ENCODE measurements at places on chromosomes 12 and 14.
A peak's percentile ranks its signal among the peaks of the same experiment; 100 is the strongest.

DNA sequence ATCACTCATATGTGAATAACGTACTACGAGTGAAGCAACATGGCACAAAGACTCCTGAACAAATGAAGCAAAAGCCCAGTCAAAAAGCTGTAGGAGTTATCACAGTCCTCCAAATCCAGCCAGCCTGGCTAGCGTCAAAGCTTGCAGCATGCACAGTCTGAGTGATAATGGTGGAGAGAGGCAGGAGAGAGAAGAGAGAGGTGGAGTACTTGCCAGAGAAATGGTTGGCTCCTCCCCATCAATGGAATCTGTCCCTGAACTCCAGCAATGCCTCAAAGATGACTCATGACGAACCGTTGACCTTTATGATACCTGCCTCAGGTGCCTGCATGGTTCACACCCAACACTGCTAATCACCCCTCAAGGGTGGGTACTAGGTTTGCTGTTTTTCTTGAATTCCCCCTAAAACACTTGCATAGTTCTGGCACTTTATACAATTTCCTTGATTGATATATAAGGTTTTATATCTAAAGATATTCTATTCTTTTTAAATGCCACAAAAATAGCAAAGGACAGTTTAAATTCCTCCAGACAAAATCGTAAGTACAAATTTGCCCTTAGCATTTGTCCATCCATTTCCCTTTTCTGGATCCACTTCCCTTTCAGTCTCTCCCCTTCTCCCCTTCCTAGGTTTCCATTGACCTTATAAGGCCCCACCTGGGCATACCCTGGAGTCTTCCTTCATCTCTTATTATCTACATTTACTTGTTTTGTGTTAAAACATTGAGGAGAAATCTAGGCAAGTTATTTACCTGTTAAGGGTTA, 10.2 kb downstream of the ARHGDIB start:
- DNase-seq: no peak

DNA sequence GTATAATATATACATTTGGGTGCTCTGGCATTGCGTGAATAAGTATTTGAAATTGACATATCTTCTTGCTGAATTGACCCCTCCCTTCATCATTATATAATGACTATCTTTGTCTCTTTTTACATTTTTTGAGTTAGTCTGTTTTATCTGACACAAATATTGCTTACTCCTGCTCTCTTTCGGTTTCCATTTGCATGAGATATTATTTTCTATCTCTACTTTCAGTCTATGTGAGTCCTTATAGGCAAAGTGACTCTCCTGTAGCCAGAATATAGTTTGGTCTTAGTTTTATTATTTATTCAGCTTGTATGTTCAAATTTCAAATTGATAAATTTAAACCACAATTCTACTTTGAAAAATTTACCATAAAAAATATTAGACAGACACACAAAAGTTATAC, 491.0 kb downstream of the NAV3 start:
- DNase-seq: no peak

GRCh38 chr12:96177013-96177412, 17.2 kb upstream of the ELK3 start:
- DNase-seq: peak; percentile 87

GRCh38 chr12:52175371-52176350, 16.2 kb downstream of the KRT80 start:
- no peak for DNase-seq

DNA sequence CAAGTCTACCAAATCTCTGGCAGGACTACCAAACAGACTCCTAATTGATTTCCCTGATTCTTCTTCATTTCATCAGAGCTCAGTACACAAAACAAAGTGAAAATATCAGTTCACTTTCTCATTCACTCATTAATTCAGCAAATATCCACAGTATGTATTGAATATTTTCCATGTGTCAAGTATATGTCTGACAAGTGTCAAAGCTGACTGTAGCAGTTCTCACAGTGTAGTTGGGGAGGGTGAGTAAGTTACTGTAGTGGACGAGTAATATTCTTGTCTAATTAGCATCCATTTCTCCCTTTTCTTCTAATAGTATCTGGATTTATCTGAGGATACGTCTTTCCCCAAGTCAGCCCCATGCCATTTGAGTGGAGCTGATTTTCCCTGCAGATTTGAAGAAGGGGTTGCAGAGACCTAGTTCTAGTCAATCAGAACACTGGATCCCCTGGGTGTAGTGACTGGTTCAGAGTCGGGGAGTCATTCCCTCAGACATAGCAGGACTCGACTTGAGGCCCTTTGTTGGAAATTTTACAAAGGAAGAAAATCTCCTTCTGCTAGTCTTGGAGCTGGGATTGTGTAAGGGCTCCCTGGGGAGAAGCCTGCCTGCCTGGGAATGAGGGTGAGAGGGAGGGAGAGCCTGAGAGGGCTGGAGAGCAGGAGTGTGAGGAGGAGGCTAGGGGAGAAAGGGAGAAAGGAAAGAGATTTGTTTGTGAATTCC, 51.4 kb downstream of the GRIP1 start:
- no peak for DNase-seq

- peak; percentile 28 for DNase-seq
Observed at GRCh38 chr14:60757567-60758002, 23.0 kb downstream of the MNAT1 start.

DNA sequence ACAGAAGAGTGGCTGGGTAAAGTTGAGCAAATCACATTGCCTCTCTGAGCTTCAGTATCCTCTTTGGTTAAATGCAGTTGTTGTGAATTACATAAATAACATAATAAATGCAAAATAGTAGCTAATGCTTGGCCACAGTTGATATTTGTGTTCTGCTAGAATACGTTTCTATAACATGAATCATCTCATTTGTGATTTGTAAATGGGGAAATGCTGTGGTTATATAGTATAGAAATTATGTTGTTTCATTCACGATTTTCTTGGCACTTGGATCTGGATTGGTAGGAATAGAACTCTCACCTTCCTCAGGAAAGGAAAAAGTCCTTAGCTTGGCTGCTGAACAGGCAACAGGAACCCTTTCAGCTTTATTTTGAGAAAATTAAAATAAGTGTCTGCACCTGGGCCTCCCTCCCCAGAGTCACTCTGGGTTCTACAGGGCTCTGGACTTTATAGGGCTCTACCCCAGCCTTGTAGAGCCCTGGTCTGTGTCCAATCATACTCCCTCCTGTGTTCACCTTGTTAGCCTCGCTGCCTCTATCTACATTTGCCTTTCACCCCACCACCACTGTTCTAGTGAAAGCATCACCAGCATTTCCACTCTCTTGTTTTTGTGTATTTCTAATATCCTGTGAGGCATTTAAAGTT, 107.7 kb upstream of the BCAT1 start:
- DNase-seq: no peak

GRCh38 chr14:37637341-37637740, 41.9 kb downstream of the TTC6 start:
- DNase-seq: no peak

DNA sequence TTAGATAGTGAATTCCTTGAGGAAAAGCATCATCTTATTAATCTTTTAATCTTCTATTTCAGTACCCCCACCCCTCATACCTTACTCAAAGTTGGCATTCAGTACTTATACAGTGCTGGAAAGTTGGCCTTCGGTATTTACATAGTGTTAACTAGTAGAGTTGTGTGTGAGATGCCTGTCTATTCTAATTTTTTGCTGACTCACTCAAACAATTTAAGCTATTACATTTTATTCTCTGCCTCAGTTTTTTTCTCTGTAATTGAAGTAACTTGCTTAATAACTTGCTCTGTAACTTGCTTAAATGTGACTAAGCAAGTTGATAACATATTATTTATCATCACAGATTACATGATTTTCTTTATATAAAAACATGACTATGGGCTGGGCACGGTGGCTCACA, 20.3 kb downstream of the DNAL1 start:
- no peak for DNase-seq

DNA sequence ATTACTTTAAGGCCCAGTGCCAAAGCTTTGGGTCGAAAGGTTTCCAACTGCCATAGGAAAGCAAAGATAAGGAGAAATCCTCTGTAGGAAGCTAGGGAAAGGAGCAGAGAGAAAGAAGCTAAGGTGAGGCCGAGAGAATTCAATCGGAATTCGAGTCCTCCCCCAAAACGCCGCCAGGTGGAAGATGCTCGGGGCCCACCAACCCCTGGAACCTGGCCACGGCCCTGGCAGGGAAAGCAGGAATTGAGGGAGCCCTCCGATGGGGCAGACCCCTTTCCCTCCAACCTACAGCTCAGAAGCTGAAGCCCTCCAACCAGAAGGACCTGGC, 498 bp downstream of the GMFB start:
- no peak for DNase-seq
